ENCODE measurements at places on chromosomes 4 and X.

- DNase-seq: no peak
Measured at GRCh38 chr4:6402566-6403399, 69.6 kb downstream of the PPP2R2C start.

DNA sequence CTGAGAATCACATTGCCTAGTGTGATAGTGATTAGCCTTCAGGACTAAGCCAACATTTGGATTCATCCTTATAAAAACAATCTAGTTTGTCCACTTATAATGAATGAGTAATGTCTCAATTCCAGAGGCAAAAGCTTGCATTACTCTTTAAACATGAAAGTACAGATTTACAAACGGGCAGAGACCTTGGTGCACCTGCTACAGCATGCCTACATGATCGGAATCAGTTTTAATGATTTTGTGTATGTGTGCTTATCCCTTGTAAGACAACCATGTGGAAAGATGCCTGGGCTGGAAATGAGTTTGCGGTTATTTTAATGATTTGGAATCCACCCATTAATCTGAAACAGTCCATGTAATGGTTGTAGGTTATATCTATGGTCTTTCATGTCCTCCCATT is 572.7 kb downstream of the KLHL13 start:
- no peak for DNase-seq

DNA sequence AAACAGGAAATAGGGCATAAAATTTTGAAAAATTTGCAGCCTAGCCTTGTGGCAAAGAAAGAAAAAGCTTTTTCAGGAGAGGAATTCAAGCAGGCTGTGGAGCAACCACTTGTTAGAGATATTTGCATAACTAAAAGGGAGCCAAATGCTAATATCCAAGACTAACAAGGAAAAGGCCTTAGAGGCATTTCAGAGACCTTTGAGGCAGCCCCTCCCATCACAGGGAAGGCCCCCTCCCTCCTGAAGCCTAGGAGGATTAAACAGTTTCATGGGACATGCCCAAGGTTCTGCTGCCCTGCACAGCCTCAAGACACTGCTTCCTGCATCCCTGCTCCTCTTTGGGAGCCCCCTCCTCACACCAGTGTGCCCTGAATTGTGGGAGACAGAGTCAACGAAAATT is 275.4 kb upstream of the SFRP2 start:
- DNase-seq: no peak

- no peak for DNase-seq
Measured at GRCh38 chr4:52111995-52112394, 60.9 kb downstream of the SPATA18 start.

GRCh38 chr4:101145021-101145420 is 202.3 kb downstream of the PPP3CA start:
- DNase-seq: no peak

GRCh38 chr4:7857238-7857701 is 82.4 kb downstream of the AFAP1 start:
- no peak for DNase-seq

GRCh38 chr4:10866666-10867065 is 182.1 kb upstream of the CLNK start:
- no peak for DNase-seq

DNA sequence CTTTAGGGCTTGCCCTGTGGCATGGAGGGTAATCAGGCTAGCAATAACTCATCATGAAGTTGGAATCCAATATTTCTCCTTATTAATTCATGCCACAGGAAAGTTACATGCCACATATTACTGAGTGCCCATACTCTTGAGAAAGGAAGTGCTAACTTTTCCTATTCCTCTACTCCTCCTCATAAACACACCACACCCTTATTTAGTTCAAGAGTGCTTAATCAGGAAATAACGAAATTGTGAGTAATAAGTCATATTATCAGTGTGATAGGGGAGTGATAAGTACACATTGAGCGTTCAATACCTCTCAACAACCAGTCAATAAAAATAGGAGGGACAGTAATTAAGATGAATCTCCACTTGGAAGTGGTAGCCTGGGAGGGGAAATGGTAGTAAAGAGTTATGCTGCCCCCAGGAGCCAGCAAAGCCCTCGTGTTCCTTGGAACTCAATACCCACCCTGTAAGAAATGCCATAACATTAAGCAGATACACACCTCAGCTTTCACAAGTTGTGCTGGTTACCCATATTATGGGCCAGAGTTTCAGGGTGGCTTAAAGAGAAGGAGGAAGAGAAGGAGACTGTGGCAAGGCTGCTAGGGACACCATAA is 410.0 kb upstream of the NR3C2 start:
- no peak for DNase-seq

DNA sequence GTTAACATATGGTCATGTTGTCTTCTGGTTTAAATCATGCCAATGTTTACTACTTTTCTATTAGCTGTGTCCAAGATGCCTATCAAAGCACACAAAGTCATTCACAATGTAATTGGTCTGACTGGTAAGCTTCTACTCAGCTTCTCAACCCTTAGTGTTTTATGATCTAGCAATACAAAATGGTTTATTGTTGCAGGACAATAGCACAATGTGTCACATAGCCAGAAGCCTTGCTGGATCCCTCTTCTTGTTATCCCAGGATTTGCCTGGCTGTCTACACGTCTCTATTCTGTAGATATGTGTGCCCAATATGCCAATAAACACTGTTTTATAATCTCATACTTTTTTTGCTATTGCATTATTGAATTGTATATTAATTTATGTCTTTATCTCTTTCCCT is 1111.0 kb upstream of the AGA start:
- no peak for DNase-seq

DNA sequence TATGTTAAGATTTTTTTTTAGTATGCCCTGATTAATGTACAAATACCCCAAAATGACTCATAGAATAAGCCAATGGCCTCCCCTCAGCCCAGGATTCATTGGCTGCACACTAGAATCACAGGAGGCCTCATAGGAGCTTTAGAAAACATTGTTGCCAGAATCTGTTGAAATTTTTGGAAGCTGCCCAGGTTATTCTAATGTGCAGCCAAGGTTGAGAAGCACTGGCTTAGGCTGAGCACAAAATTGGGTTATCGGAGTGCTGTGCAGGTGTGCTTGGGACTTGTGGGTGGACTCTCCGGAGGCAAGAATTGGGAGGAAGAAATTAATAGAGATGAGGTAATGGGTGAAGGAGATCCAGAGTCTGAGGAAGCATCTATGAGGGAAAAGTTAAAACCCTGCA is 41.3 kb upstream of the VCX start:
- no peak for DNase-seq
